ENCODE measurements at places on chromosomes 1 and 21. TPM values are rescaled to one million over a fixed set of nuclear protein-coding genes. Genes with fewer than 3 reads are reported as not detected.

DNA sequence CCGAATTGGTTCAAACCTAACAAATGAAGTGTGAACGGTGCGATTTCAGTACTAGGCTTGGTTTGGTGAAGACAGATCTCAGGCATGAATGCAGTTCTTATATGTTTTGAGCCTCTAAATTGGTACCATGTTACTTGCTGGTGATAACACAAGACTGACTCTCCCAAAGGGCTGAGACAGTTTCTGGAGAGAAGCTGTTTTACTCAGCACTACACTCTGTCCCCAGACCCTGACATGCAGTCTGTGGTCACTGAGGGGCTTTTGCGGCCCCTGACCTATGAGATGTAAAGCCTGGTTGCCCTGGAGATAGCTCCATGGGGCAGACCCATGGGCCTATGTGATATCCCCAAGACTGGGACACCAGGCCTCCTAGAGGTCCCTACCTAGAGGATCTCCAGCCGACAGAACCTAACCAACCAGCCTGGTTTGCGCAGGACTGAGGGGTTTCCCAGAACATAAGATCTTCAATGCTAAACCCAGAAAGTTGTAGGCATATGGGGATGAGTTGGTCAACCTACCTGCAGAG lies 19.4 kb upstream of the FOXE3 start:
- DNase-seq, result no peak

ADAMTS5 gene
- 5.7 TPM for polyA plus RNA-seq

TNN gene
- 1.6 TPM for polyA plus RNA-seq

DNA sequence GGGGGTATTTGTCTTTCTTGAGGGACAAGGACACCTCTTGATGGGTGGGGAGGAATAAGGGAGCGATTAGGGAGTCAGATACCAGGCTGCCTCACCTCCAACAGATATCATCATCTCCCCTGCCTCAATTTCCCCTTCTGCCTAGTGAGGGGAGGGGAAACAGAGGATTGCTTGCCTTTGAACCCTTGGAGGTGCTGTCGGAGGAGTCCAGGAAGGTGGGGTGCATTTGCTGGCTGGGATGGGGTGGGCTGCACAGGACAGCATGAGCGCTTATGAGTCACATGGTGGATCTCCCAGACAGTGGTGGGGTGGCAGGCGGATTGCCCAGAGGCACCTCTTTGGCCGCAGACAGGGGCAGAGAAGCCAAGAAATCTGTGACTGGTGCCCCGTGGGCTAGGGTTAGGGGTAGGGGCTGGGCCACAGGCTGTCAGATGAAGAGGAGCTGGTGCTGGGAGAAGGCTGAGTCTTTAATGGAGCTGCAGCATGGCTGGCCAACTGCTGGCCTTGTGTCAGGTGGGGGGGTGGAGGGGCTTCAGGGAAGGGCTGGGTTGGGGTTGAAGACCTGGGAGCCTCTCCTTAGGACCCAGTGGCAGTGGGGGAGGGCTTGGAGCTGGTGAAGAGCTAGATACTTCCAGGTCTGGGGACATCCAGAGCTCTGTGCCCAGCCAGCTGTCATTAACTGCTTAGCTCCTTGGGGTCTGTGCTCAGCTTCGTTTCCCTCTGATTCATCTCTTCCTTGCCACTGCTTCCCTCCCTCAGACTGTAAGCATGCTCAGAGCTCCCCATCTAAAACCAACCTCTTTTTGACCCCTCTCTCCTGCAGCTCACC lies 7.0 kb upstream of the ADORA1 start:
- DNase-seq, result no peak

DNA sequence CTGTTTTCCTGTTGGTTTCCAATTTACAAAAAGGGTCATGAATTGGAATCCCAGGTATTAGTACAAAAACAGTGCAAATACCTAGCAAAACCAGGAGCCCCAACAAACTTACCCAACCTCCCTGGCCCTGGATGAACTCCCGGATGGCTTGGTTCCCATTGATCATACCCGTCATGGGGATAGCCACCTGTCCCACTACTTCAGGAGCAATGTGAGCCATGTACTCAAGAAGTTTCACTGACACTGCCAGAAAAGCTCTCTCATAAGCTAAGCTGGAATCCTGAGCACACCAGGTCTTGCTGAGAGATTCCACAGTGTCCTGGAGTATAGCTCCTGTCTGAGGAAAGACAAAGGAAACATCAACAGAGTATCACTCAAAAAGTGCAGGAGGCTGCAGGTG lies 5.7 kb downstream of the BCL2L15 start:
- no peak for DNase-seq

DNA sequence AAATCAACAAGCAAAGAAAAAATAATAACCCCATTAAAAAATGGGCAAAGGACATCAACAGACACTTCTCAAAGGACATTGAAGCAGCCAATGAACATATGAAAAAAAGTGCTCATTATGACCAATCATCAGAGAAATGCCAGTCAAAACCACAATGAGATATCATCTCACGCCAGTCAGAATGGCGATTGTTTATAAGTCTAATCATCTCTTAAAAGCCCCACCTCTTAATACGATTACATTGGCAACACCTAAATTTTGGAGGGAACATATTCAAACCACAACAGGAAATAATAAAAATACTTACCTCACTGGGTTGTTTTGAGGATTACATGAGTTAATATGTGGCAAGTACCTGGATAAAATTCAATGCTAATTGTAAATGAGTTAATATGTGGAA lies 57.1 kb upstream of the PLPPR4 start:
- no peak for DNase-seq

DNA sequence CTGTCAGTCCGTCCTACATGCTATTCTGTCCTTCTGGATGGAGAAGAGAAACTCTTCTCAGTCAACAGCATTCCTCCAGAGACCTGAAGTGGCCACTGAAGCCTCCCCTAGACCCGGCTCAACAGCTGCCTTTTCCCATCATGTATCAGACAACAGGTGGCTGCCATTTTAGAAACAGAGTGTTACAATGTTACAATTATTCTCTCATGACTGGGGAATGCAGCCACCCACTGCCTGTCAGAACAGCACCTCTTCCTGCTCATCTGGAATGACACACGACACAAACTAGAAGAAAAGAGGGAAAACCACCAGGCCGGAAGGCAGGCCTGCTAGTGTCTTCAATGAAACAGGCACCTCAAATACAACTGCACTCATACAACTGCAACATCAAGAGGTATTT lies 105.3 kb downstream of the PGBD5 start:
- no peak for DNase-seq

NUF2 gene
- 12.9 TPM for polyA plus RNA-seq

DNA sequence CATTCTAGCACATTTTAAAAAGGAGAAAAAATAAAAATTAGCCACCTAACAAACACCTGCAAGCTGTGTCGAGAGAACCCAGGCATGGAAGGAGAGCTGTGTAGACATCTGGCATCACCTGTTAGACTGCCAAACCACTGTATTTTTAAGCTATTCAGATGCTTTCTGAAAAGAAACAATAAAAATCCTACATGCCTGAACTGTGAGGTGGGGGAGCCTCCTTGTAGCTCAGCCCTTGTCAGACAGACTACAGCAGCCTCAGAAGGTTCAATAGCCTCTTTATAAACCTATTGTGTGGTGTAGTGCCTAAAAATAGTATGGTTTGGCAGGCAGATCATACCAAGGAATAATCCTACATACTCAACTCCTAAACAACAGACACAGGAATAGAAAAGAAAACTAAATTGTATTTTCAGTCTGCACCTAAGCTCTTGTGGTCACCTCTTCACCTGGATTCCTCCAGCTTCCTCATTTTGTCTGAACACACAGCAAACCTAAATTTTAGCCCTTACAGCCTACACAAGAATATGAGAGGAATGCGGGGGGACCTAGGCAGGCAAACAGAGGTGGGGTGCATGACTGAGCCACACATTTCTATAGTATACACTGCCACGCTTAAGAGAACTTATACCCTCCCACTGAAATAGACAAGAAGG lies 67.0 kb downstream of the SIPA1L2 start:
- no peak for DNase-seq

GRCh38 chr1:235069577-235070563 lies 58.8 kb downstream of the TOMM20 start:
- DNase-seq, result no peak

SPRR2E gene
- polyA plus RNA-seq, result not detected

FDPS gene
- 202 TPM for polyA plus RNA-seq

GRCh38 chr1:207840380-207840779 lies 70.5 kb downstream of the CD34 start:
- DNase-seq, result no peak

ORC1 gene
- polyA plus RNA-seq, result 2.5 TPM

DNA sequence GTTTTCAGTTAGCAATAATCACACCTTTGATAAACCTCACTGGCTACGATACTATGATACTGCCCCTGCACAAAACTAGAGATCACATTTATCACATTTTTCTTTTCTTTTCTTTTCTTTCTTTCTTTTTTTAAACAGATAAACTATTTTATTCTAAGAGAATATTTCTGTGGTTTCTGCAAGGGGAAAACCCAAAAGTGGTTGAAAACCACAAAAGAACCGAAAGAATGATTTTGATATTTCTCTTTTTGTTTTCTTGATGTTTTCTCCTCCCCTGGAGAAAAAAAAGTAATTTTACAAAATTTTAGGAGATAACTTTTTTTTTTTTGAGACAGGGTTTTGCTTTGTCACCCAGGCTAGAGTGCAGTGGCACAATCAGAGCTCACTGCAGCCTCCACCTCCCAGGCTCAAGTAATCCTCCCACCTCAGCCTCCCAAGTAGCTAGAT lies 18.4 kb upstream of the FRRS1 start:
- DNase-seq, result no peak

DNA sequence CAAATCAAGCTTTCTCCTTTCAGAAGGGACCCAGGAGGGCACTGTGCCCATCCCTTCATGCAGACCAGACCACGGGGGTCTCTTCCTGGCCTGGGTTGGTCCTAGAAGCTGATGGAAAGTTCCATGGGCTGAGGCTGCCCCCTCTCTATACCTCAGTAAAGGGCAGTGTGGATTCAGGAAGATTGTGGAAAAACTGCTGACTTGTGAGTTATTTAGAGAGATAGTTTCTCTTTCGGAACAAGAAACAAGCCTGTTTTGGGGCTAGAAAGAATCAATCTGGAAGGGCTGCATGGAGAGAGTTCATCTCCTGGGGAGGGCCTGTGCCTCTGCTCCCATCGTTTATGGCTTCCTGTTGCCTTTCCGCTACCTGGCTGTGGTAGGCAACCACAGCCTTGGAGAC lies 803 bp downstream of the CHIT1 start:
- DNase-seq, result no peak

ACTN2 gene
- polyA plus RNA-seq, result 18.0 TPM
